Activated CD4-positive, alpha-beta T cell treated with anti-CD3 and anti-CD28 coated beads, Interleukin-10, Interleukin-2, amounts not matched to agents 100 ng/mL and 50 ng/mL, durations not matched to agents 16 hours and 8 hours (primary cell): ENCODE measurements at places on chromosomes 4 and X.
A peak's percentile ranks its signal among the peaks of the same experiment; 100 is the strongest.

- DNase-seq: no peak
Observed at GRCh38 chr4:141999446-142000143, 363.2 kb downstream of the IL15 start.

DNA sequence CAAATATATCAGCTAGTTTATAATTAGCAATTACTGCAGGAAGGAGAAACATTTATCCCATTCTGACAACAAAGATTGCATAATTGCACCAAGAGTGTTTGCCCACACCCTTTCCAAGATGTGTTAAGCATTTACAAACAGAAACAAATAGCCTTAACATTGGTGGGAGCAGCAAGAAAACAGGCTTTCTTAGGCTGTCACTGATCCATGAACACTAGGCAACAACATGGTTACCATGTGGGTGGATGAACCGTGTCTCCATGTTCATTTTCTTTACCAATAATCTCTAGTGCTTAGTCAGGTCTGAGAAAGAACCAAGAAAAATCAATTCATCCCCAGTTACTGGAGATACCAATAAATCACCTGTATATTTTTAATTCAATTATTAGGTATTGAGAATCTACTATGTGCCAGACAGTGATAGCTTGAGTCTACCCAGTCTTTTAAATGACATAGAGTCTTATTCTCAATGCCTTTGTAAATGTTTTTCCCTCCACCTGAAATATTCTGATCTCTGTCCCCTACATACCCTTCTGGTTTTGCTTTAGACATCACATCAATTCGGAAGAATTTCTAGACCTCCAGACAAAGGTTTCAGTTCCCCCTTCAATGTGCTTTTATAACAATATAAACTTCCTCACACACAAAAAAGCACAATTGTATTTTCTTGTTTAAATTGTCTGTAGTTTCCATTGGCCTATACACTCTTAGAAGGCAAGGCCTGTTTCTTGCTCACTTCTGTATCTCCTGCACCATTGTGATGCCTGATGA, 286.6 kb downstream of the PPP1R2C start:
- no peak for DNase-seq

DNA sequence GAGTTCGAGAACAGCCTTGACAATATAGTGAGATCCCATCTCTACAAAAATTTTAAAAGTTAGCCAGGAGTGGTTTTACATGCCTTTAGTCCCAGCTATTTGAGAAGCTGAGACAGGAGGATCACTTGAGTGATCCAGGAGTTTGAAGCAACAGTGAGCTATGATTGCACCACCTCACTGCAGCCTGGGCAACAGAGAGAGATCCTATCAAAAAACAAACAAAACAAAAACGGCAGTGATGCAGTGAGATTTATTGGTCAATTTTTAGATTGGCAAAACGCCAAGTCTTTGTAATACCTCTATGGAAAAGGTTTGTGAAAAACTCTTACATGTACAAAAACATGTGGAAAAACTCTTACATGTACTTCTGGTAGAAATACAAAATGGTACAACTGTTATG, 91.3 kb downstream of the PTPN13 start:
- no peak for DNase-seq

DNA sequence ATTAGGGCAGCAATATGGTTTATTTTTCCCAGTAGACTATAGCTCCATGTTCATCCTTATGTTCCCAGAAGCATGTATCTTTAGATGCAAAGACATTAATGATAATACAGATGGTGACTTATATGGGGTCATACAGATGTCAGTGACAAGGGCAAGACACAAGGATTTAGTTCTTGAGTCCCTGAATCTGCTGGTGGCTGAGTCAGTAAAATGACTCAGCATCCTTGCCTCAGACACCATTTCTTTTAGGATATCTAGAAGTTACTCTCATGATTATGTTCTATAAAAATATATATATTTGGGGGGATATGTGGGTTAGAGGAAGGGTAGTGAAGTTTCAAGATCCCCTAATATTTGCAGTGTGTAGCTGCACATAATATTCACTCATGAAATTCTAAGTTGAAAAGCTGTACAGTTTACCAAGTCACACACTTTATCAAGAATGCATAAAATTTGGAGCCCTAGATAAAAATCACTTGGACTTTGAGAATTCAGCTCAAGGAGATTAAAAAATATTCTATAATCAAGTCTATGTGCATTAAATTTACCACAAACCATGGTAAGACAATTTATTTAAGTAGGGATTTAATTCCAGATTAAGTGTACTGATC, 101.9 kb downstream of the LNX1 start:
- DNase-seq: no peak

- no peak for DNase-seq
Observed at GRCh38 chr4:140061659-140062289, 92.2 kb downstream of the MAML3 start.

GRCh38 chrX:78455901-78456300, 128.5 kb upstream of the CYSLTR1 start:
- DNase-seq: no peak

GRCh38 chr4:183635741-183636140, 23.2 kb downstream of the RWDD4 start:
- no peak for DNase-seq

- peak; percentile 90 for DNase-seq
Observed at GRCh38 chr4:88378691-88379559, at the start of gene HERC6. Gene HERC6 (plus strand): TSS chr4:88378852. CDS start chr4:88378922, 70 bp downstream.

GRCh38 chrX:93985344-93986307, 311.6 kb downstream of the FAM133A start:
- DNase-seq: peak; percentile 51

- no peak for DNase-seq
Observed at GRCh38 chr4:81260443-81261101, 45.5 kb upstream of the PRKG2 start.

- DNase-seq: no peak
Observed at GRCh38 chr4:32427566-32427965, 1707.4 kb downstream of the PCDH7 start.

- no peak for DNase-seq
Observed at GRCh38 chr4:6258741-6259140, 10.9 kb upstream of the WFS1 start.

- DNase-seq: no peak
Observed at GRCh38 chrX:153636716-153637115, 10.3 kb upstream of the DUSP9 start.

GRCh38 chr4:57658188-57658587, 548.0 kb upstream of the IGFBP7 start:
- DNase-seq: no peak
